Esophagus squamous epithelium (tissue), 5 donors: ENCODE measurements at places on chromosomes 5 and 9. TPM values are rescaled to one million over a fixed set of nuclear protein-coding genes. Genes with fewer than 3 reads are reported as not detected.

DNA sequence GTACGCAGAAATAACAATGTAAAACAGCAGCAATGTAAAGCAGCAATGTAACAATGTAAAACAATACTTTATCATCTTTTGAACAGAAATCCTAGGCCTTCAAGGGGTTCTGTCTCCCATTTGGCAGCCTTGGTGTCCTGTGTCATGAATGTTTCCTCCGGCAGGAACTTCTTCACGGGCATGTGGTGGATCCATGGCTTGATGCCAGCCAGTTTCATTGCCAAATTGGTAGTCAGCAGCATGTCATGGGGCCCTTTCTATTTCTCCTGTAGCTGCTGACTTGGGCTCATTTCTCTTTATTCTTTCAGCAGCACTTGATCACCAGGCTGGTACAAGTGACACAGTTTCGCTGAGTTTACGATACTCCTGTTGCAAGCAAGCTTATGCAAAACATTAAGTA is 275.3 kb downstream of the HTR1A start:
- DNase-seq: no peak
- H3K27me3 ChIP-seq: no peaks in the 10 kb centered on the region
- H3K36me3 ChIP-seq: no peaks in the 10 kb centered on the region
- no peak overlapping the region for H3K27ac ChIP-seq

GRCh38 chr5:6859023-6859422 is 145.8 kb downstream of the TENT4A start:
- H3K4me1 ChIP-seq: no peaks in the 10 kb centered on the region
- DNase-seq: no peak
- no peak overlapping the region for H3K27ac ChIP-seq
- H3K27me3 ChIP-seq: no peaks in the 10 kb centered on the region

GRCh38 chr5:15003511-15003920 is 131.9 kb upstream of the ANKH start:
- H3K36me3 ChIP-seq: no peaks in the 10 kb centered on the region
- DNase-seq: no peak
- H3K4me1 ChIP-seq: peaks cover 16% of the 10 kb centered on the region
- H3K4me3 ChIP-seq: no peak overlapping the region

DNA sequence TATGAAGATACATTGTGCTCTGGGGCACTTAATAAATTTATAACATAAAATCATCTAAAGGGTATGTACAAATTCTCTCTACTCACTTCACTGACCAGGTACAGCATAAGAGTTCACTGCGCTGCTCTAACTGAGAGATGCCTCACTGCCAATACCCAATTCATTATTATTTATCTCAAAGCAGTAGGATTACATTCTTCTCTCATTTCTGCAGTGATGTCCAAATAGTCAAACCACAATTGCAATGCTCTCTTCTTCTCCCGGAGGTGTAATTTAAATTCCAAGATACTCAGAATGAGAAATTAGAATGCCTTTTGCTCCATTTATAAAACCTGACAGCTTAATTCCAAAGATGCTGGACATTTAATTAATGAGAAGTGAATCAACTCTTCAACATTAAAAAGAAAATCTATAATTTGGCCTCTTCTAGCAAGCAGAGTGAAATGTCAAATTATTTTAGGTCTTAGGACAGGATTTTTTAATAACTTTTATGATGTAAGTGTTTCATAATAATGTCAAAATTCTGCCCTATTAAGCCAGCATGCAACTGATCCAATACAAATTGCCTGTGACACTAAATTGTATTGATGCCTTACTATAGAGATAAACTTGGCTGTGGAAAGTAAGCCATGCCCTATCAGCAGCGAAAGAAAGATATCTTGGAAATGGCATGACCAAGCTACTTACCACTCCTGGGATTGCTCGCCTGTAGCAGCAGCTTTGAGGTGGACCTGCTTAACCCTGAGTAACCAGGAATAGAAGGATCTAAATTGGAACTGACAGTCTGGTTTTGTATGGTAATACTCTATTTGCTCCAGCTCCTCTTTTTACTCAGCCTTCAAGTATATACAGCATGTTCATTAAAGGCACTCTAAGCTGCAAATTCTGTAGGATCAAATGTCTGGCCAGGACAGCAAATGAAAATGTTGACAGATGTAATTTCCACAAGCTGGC is 374.2 kb upstream of the TYRP1 start:
- no peak overlapping the region for H3K4me3 ChIP-seq
- no peak for DNase-seq
- no peaks in the 10 kb centered on the region for H3K4me1 ChIP-seq
- no peak overlapping the region for H3K27ac ChIP-seq
- no peaks in the 10 kb centered on the region for H3K27me3 ChIP-seq

DNA sequence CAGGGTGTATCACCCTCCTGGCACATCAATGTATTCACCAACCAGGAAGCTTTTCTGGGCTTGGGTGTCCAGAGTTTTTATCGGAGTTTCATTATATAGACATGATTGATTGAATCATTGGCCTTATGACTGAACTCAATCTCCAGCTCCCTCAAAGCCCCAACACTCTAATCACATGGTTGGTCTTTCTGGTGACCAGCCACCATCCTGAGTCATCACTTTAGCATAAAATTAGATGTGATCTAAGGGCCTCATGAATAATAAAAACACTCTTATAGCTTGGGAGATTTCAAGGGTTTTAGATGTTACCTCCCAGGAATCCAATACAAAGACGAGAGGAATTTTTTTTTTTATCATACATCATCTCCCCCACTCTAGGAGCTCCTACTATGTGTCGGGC is 7.7 kb upstream of the PBX3 start:
- no peaks in the 10 kb centered on the region for H3K4me1 ChIP-seq
- H3K27me3 ChIP-seq: no peaks in the 10 kb centered on the region
- no peak for DNase-seq
- no peak overlapping the region for H3K4me3 ChIP-seq
- H3K27ac ChIP-seq: no peak overlapping the region

DNA sequence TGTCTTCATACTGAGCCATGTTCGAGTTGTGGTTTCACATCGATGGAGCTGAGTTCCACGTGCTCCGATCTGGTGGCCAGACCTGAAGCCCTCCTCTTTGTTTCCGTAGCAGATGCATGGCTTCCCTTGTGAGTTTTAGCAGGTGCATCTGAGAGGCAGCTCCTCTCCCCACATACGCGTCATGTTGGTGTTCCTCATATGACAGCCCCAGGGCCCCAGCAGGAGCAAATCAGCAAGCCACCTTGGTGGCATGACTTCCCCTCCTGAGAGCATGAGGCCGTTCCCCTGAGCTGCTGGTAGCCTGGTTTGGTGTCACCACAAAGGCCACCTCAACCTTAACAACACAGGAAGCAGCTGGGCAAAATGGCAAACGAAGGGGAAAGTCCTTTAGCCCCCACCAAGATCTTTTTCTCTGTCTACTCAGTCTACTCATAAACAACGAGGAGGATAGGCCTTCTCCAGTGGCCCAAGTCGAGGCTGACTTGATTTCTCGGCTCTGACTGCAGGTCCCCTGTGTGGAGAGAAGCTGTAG is 5.9 kb downstream of the CYFIP2 start:
- H3K27ac ChIP-seq: peak overlapping the region; percentile 5
- H3K27me3 ChIP-seq: no peaks in the 10 kb centered on the region

- peaks cover 18% of the 10 kb centered on the region for H3K4me1 ChIP-seq
- H3K36me3 ChIP-seq: no peaks in the 10 kb centered on the region
- DNase-seq: no peak
- H3K4me3 ChIP-seq: no peak overlapping the region
Observed at GRCh38 chr5:124704594-124705284, 41.7 kb downstream of the ZNF608 start.

GRCh38 chr5:39062530-39062929 is 11.7 kb downstream of the RICTOR start:
- H3K4me1 ChIP-seq: no peaks in the 10 kb centered on the region
- H3K36me3 ChIP-seq: no peaks in the 10 kb centered on the region
- no peak overlapping the region for H3K4me3 ChIP-seq
- no peak overlapping the region for H3K27ac ChIP-seq

DNA sequence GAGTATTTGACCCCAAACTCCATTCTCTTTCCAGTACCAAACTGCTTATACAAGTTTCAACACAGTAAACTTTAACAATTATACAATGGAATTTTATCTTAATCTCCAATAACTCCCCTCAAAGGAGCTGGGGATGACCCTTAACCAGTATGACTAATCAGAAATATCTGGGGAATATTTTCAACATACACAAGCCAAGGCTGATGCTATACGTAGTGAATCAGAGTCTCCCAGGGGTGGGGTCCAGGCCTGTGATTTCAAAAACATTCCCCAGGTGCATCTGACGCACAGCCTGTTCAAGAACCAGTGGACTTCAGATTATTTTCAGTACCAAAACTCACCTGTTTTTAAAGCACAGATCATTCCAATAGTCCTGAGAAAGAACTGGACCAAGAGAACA is 11.8 kb upstream of the SEMA5A start:
- no peaks in the 10 kb centered on the region for H3K27me3 ChIP-seq
- no peaks in the 10 kb centered on the region for H3K36me3 ChIP-seq
- no peak overlapping the region for H3K27ac ChIP-seq
- DNase-seq: no peak
- no peak overlapping the region for H3K4me3 ChIP-seq

The KCNIP1 gene
- total RNA-seq: not detected
